ENCODE measurements at places on chromosomes 5 and 9.

- DNase-seq, result no peak
These were observed 18.9 kb upstream of the TMEM250 start for GRCh38 chr9:136137321-136138265.

GRCh38 chr9:5326893-5327548 is 12.7 kb downstream of the RLN1 start:
- DNase-seq, result no peak

- no peak for DNase-seq
These were observed 11.2 kb downstream of the GLRA1 start for GRCh38 chr5:151913425-151913824.

DNA sequence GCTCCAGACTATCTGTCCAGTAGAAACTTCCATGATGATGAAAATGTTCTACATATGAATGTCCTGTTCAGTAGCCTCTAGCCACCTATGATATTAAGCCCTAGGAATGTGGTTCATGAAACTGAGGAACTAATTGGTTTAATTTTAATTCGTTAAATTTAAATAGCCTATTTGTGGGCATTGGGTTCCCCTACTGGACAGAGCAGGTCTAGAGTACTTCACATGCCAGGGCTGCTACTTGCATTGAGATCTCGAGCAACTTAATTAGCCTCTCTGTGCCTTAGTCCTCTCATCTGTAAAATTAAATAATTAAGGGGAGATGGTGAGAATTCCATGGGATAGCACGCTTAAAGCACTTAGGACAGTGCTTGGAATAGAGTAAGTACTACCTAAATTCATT is 160.0 kb downstream of the PAPPA start:
- DNase-seq, result no peak

Measured in stimulated activated CD8-positive, alpha-beta memory T cell treated with anti-CD3 and anti-CD28 coated beads, Interleukin-15, amount 100 ng/mL, for 48 hours (primary cell).